ENCODE measurements at places on chromosomes 5 and 9.

GRCh38 chr5:172102913-172103626, 85.0 kb downstream of the STK10 start:
- DNase-seq = peak; percentile 65

- no peak for DNase-seq
Observed at GRCh38 chr5:11248966-11249365, 487.9 kb upstream of the DAP start.

DNA sequence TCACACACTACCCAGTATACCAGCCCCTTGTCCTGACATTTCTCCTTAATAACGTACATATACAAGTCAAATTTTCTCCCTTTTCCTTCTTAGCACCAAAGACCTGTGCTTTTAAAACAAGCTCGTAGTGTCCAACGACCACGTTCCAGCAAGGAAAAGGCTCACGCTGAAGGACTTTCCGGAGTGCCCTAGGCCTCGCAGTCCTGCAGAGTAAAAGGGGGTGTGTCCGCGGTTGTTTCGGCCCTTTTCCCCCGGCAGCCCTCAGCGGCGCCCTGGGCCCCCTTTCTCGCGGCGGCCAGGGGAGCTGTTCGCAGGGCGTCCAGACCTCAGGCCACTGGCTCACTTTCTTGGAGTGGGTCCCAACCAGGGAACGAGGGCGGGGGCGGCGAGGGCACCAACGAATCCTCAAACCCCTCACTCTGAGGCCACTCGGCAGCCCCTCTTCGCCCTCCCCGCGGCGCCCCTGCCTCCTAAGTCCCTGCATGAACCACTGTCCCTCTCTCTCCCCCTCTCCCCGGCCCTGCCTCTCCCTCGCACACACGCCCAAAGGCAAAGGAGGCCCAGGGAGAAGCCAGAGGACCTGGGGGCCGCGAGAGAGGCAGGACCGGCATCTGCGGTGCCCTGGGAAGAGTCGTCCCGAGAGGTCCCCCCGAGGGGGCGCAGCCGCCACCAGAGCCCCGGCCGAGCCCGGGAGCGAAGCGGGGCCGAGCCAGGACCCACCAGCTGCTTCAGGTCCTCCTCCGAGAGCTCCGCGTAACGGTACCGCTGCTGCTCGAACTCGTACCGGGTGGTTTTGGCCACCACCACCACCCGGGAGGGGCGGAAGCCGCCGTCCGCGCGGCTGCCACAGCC, 720 bp downstream of the NADK2 start:
- peak; percentile 71 for DNase-seq

GRCh38 chr5:72523960-72524582, 16.9 kb upstream of the ZNF366 start:
- peak; percentile 26 for DNase-seq

DNA sequence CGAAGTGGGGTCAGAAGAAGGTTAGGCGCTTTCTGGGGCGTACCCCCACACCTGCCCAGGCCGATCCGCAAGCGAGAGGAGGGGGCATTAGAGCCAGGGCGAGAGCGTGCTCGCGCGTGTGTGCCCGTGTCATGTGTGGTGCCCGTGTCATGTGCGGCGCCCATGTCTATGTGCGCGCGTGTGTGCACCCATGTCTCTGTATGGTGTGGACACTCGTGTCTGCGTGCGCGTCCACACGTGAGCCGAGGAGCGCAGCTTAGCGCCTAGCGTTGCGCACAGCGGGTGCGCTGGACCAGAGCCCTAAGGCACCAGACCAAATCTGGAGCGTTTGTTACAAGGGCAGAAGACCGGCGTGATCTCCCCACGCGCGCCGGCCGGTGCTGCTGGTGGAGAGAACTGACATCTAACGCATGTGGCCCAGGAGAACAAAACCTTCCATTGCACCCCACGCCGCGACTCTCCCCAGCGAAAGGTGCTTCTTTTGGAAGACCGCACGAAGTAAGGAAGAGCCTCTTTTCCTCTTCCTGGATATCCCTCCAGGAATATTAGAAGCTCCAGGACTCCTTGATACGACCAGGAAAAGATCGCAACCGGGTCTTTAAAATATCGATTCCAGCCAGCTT, 644 bp downstream of the NIM1K start:
- no peak for DNase-seq

DNA sequence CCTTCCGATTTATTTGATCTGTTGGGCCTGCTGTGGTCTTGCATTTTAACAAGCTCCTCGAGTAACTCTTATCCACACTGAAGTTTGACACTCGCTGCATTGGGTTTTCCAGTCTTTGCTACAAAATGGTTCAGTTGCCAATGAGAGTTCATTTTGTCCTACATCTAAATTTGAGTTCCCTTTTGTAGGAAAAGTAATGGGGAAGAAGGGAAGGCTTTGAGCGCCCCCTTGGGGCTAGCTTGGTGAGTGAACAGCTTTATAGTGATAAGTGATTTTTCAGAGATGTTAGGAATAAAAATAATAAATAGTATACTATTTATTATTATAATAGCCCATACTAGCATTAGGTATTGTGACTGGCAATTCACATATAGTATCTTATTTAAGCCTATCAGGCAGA, 89.9 kb upstream of the GNAQ start:
- peak; percentile 42 for DNase-seq

DNA sequence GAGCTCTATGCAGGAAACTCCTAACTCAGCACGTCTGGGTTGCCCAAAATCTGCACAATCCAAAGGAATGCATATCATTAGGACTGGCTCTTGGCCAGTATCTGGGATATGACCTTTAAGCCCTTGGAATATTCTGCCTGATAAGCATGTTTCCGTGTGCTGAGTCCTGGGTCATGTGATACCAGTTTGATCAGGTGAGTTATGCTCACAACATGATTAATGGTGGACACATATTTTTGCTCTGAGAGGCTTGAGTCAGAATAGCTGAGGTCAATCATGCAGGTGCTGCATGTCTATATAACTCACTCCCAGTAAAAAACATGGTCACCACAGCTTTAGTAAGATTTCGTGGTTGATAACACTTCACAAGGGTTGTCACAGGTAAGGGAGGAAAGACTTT, 408.8 kb downstream of the YTHDC2 start:
- no peak for DNase-seq

DNA sequence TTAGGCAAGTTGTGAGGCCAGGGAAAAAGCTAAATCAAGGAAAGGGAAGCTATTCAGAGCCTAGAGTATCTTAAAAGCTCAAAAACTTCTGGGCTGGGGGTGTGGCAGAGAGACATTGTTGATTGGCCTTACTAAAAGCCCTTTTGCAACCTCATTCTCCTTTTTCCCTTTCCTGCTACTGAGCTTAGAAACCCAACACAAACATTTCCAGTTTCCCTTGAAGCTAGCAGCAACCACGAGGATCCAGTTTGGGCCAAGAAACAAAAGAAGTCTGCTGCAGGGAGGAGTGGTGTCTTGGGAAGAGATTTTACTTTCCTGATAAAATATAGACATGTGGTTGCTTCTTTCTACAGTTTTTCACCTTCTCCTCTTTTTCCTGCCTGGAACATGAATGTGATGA, 135.5 kb upstream of the KLF9 start:
- no peak for DNase-seq

DNA sequence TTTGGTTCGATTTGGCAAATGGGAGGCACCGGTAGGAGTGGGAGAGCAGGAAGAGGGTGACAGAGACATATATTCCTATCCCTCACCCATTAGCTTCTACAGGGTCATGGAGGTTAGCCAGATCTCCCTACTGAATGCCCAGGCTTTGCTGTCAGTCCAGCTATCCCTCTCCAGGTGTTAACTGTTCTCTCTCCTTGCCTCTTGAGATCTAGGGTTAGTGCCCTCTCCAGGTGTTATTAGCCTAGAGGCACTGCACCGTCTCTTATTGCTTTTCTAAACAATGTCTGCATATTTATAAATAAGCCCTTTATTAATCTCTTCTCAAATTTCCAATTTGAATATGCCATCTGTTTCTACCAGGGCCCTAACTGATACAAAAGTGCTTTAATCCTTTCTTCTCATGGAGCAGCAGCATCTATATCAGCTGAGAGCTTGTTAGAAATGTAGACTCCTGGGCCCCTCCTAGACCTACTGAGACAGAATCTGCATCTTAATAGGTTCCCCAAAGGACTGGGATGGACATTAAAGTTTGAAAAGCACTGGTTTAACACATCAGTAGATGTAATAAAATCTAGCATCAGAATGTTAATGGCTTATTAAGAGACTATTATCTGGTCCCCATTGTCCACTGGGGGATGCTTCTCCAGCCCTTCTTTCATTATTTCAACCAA, 322.5 kb upstream of the SLC24A2 start:
- DNase-seq = no peak

DNA sequence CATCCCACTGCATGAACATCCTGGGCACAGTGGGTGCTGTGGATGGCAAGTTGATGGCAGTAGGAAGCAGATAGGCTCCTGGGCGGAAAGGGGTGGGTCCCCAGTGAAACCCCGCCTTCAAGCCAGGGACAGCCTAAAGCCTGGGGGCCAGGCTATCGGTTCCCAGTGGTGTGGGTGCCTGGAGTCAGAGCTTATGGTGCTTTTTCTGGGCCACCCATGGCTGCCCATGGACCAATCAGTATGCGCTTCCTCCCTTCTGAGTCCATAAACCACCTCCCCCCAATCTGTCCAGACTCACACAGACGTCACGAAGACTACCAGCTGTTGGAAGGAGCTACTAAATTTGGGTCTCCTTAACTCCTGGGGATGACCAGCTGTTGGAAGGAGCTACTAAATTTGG, 17.5 kb upstream of the ECPAS start:
- DNase-seq = no peak

DNA sequence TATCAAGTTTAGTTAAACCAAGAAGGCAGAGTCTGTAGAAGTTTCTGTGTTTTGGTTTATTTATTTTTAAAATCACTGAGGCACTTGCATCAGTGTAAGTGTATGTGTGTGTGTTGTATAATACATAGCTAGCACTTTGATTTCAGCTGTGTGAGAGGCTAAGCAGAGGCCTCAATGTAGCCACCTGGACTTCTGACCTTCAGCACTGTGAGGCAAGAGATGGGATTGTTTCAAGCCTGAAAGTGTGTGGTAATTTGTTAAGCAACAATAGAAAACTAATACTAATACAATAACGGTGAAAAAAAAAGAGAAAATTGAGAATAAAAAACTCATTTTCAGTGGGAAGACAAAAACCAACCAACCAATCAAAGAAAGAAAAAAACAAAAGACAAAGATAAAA, 327.3 kb downstream of the CDH18 start:
- no peak for DNase-seq

- no peak for DNase-seq
Observed at GRCh38 chr9:117245175-117245829, 169.6 kb downstream of the ASTN2 start.

DNA sequence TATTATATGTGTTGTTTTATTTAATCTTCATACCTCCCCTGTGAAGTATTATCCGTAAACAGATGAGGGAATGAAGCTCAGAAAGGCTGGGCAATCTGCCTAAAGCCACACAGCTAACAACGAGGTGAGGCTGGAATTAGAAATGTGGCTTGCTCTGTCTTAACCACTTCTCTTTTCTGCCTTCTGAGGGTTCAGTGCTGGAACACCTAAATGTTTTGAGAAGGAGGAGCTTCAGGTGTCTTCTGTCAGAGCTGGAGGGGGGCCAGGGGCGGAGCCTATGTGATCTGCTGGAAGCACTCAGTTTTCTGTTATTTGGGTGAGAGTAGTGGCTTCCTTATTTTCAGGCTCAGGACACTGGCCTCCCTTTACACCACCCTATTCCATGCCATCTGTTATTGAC, 35.0 kb upstream of the ARAP3 start:
- DNase-seq = peak; percentile 49

DNA sequence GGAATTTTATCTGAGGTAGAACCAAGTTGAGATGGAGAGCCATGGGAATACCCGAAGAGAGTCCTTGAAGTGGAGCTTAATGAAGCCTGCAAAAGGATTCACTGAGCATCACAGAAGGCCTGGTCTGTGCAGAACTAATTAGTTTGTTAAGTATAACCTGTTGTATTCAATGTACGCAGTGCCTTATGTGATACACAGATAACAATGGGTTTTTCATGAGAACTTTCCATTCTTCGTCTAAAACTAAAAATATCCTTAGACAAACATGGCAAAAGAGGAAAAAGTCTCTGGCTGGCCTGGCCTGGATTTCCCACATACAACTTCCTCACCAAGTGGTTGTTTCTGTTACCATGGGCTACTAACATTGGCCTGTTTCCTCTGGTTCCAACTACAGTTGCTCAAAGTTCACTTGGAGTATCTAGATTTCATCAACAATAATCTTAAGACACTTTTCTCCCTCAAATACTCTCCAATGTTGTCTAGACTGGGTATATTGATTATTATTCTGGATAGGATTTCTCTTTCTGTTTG, 237.6 kb upstream of the ZNF462 start:
- no peak for DNase-seq

GRCh38 chr5:155259648-155260047, 246.1 kb downstream of the KIF4B start:
- DNase-seq = no peak

GRCh38 chr9:37611014-37611413, 18.6 kb upstream of the TOMM5 start:
- no peak for DNase-seq

- peak; percentile 28 for DNase-seq
Observed at GRCh38 chr5:119255571-119256356, 100.1 kb upstream of the TNFAIP8 start.

DNA sequence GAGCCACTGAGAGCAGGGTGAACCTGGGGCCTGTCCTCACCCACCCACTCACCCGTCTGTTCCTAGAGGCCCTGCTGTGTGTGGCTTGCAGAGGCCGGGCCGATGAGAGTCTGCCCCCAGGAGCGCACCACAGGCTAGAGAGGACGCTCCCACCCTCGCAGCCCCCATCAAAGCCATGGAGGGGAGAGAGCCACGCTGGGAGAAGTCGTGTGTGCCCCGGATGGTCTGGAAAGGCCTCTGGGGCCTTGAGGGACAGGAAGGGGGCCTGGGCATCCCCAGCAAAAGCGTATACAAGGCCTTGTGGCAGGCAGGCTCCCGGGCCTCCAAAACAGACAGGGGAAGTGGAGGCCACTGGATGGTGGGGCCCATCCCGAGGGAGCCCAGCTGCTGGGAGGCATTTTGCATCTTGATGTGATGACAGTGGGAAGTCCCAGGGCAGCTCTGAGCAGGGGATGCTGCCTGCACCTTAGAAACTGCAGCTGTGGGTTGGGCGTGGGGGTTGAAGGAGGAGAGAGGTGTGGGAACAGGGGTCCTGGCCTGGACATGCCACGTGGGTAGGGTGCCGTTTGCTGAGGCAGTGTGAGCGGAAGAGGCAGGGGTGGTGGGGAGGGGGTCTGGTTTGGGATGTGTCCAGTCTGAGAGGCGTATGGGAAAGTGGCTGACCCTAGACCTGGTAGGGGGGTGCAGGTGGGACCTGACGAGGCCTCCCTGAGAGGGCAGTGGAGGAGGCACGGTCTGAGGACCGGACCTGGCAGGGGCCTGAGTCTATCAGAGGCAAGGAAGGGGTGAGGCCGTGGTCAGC, 43.0 kb upstream of the NOTCH1 start:
- DNase-seq = no peak

- DNase-seq = no peak
Observed at GRCh38 chr5:168014433-168015123, 276.9 kb upstream of the WWC1 start.

- DNase-seq = peak; percentile 58
Observed at GRCh38 chr5:173530547-173530946, 85.9 kb downstream of the BOD1 start.

DNA sequence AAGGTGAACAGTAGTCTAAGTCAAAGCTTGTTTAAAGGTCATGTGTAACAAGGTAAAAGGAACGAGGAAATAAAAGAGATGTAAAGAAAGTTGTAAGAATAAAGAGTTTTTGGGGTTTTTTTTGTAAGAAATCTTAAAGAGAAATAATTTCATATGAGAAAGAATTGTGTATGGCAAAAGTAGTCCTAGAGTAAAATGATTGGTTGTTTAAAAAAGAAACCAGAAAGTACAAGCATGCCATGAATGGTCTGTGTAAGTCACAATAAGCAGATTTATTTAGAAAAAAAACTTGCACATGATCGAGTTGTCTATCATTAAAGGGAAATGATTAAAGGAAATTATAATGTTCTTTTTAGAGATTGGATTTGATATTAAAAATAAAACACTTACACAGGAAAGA, 172.6 kb upstream of the TUSC1 start:
- DNase-seq = no peak

Data from iPS-NIHi11 (cell line).